ENCODE measurements at places on chromosomes 16 and 17.

DNA sequence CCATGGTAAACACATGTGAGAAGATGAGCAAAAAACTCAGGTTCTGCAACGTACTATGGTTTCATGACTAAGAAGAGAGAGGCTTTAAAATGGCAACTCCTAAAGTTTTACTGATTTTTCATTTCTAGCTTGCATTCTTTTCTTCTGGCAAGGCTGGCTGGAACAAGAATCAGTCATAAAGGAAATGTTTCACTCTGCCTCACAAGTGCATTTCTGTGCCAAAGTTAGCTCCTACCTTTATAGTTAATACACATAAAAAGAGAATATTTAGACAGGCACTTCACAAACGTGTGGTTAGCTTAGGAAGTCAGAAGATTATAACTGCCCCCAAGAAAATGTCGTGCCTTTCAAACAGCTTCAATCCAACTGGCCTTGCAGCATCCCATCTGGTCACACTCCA is 417.1 kb upstream of the CDH11 start:
- DNase-seq, result no peak

DNA sequence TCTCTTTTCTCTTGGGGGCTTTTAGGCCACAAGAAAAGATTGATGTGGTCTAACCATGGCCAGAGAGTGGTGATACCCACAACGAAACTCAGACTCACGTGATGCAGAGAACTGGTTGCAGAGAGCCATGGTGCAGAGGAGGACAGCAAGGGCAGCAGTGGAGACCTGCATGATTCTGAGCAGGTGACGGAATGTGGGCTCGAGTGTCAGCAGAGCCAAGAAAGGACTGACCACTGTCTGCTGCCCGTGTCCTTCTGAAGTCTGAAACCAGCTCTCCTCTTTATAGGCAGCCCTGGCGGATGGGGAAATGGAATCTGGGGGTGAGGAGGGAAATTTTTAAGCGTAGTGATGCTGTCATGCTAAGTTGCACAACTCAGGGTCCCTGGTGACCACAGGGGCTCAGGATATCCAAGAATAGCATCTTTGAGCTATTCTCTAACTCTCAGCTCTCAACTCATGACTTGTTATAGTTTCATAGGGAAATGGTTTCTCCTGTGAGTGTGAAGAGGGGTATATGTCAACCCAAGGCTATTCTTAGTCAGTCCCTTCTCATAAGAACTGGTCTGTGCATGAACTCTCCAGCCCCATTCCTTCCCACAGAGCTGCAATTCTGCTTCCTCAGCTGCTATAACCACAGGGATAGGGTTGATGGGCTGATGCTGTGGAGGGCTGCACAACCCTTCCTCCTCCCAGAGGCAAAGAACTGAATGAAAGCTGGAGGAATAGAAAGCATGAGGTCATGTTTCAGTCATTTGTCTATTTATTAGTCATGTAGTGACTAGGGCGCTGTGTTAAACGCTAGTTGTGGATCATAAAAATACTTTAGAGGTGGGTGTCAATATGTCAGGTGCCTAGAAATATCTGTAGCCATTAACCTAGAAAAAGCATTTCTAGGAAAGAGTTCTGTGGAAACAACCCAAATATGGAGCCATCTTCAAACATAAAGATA is at the start of gene CCL3:
CCL3 (minus strand) TSS at position 256 of the 949 bp plus-strand sequence; CDS start at position 171, 85 bp downstream.
- DNase-seq, result peak; percentile 97

- no peak for DNase-seq
Measured at GRCh38 chr17:64216338-64217248, 46.5 kb downstream of the TEX2 start.

- no peak for DNase-seq
Measured at GRCh38 chr16:70608521-70608920, 37.8 kb upstream of the IL34 start.

- no peak for DNase-seq
Measured at GRCh38 chr17:49349541-49349940, 12.5 kb downstream of the ZNF652 start.

GRCh38 chr17:33990943-33991706 is 264.0 kb upstream of the CCL2 start:
- DNase-seq, result peak; percentile 19

- peak; percentile 12 for DNase-seq
Measured at GRCh38 chr17:67137860-67138259, 93.5 kb downstream of the CACNG1 start.

DNA sequence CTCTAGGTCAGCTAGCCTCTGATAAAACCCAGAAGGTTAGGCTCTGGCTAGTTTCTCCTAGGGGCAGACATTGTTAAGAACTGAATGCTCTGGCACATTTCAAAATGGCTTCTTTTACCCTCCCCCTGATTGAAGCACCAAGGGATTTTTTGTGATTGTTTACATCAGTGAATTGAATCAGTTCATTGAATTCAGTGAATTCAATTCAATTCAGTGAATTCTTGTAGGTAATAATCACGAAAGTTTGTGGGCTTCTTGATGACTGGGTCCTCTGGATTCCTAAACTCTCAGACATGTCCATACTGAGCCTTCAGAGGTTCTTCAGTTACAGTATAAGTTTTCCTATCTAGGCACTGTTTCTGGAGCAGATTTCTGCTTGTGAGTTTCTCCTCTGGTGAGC is 135.2 kb upstream of the ELAC2 start:
- DNase-seq, result no peak

DNA sequence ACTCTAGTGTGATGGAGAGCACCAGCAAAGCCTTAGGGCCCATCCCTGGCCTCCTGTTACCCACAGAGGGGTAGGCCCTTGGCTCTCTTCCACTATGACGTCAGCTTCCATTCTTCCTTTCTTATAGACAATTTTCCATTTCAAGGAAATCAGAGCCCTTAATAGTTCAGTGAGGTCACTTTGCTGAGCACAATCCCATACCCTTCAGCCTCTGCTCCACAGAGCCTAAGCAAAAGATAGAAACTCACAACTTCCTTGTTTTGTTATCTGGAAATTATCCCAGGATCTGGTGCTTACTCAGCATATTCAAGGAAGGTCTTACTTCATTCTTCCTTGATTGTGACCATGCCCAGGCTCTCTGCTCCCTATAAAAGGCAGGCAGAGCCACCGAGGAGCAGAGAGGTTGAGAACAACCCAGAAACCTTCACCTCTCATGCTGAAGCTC is at the start of gene CCL8:
CCL8 (plus strand) TSS at position 397 of the 445 bp plus-strand sequence. CDS start 67 bp downstream, outside the sequence.
- DNase-seq, result peak; percentile 43

GRCh38 chr17:61770043-61770442 is 93.3 kb downstream of the BRIP1 start:
- peak; percentile 14 for DNase-seq

DNA sequence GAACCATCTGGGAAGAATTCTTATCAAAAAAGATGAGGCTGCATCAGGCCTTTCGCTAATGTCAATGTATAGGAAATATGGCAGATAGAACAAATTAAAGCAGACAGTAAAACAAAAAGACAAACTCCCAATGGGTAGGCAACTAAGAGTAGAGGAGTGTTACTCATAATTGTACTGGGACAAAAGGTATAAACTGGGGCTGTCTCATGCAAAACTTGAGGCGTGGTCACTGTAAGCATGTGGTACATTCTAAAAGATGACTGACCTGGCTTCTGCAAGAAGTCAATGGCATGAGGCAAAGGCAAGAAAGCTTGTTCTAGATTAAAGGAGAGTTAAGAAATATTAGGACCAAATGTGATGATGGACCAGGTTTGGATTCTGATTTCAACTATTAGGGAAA is 26.7 kb downstream of the SMIM36 start:
- DNase-seq, result no peak

GRCh38 chr16:80060470-80060869 is 459.9 kb upstream of the MAF start:
- DNase-seq, result no peak

DNA sequence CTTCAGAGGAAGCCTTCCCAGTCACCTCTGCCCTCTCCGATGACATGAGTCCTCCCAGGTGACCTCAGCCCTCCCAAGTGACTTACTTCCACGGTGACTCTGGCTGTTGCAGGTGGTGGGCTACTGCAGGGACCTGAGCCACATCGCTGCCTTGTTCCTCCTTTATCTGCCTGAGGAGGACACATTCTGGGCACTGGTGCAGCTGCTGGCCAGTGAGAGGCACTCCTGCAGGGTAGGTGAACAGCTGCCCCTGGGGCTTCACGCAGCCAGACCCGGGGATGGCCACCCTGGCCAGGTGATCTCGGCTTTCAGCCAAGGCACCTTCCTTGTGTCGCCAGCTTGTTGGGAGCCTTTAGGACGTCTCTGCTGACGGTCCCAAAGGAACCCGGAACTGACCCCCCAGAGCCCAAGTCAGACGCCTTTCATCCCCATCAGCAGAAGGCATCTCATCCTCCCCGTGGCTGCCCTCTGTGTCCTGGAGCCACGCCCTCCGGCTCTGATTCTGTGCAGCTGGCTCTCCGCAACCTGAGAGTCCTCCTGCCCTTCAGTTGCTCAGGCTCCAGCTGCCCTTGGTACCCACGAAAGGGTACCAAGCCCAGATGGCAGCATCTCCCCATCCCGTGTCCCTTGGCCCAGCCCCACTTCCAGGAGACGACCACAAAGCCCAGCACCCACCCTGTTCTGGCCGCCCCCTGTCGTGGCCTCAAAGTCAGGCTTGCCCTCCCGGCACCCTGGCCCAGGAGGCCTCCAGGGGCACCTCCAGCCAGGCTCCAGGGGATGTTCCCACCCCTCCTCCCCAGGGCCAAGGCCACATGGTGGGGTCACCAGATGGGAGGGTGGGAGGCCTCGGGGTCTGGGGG is 81.7 kb downstream of the GOSR1 start:
- DNase-seq, result no peak

- DNase-seq, result no peak
Measured at GRCh38 chr16:55914383-55914782, 39.2 kb upstream of the CES5A start.

GRCh38 chr17:66951605-66951953 is 12.9 kb upstream of the CACNG4 start:
- DNase-seq, result no peak

GRCh38 chr17:82497483-82498405 is 21.8 kb upstream of the FOXK2 start:
- no peak for DNase-seq

DNA sequence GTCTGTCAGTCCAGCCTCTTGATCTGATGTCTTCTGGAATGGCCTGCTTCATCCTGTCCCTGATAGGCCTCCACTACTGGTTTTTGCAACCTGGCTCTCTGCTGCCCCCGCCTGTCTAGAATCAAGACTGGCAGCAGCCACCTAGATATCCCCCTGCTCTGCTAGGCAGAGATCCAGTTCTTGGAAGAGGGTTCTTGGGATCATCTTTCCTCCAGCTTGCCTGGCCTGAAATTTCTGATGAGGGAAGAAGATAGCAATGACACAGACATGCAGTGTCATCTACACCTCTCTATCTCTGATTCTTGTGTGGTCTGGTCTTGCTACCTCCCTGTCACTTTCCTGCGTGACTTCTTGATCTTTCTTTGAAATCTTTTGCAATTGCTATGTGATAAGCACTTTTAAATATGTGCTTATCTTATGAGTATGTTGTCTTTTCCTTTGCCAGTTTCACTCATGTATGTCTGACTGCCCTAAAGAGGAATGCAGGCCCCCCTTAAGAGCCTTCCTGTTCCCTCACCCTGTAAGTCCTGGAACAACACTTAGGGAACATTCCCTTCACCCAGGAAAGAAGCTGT is 20.3 kb upstream of the NFATC3 start:
- peak; percentile 76 for DNase-seq

DNA sequence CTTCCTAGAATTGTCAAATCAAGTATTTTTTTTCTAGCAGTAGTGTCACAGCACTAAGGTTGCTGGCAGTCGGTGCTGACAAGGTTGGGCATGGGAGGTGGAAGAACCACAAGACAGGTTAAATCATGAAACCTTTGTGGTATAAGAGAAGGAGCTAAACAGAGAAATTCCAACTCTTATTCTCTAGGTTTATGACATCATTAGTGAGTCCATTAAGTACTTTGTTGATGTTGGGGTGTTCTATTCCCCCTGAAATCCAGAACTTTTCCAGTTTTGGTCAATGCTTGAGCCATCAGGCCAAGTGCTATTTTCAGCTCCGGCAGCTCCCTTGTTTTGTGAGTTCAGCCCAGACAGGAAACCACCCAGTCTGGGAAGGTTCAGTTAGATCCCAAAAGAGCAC is 206.0 kb upstream of the SOX9 start:
- no peak for DNase-seq

DNA sequence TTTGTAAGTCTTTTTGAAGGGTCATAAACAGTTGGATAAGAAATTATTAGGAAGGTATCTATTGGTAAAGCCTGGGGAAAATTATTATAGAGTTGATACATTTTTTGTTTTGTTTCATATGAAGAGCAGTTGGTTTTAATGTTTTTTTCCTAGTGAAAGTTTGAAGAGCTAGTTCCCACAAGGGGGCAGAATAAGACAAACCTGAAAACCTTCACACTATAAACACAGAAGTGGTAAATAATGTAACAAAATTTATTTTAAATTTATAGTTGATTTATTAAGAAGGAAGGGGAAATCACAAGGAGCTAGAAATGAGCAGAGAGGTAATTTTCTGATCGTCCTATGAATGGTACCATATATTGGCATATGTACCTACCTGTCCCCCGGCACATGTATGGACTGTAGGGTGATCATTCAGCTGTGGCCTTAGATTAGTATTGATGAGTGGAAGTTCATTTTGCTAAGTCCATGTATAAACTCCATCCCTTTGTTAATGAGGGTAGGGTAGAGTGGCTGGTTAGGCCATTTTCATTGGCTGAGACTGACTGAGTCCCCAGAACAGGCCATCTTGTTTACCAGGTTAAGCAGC is 116.3 kb downstream of the TANC2 start:
- peak; percentile 61 for DNase-seq

GRCh38 chr17:59115474-59115873 is 8.8 kb upstream of the TRIM37 start:
- DNase-seq, result no peak

- DNase-seq, result peak; percentile 88
Measured at GRCh38 chr17:29155227-29155965, 24.8 kb downstream of the MYO18A start.

DNA sequence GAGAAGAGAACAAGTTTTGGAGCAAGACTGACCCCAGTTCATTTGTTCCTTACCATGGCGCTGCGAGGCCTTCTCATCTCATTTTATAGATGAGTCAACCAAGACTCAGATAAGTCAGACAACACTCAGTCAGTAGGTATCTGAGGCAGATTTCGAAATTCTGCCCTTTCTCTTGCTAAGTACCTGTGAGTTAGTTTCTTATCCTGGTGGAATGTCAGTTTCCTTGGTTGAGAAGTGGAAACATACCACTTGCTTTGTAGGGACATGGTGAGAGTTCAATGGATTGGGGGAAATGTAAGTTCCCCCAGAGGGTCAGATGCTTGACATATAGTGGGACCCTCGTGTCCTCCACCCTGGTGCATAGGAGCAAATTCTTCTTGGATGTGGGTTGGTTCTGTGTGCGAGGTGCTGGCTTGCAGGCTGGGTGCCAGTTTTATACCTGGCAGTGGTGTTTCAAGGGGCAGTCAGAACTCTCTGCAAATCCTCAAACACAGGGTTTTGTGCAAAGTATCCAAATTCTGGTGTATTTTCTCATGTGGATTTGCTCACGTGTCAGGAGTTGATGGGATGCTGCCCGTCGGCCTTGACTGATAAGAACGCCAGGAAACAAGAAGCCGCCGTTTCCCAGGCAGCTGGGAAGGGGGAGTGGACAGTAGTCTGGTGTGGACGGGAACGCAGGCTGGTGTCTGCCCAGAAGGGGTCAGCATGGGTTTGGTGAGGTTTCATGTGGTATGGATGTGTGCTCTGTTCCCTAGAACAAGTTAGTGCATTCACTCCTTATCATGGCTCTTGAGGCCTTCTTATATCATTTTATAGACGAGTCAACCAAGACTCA is 61.1 kb upstream of the CIBAR2 start:
- no peak for DNase-seq
